ENCODE measurements at places on chromosomes 13 and 19. TPM values are rescaled to one million over a fixed set of nuclear protein-coding genes. Genes with fewer than 3 reads are reported as not detected.

The RASIP1 gene
- polyA plus RNA-seq, result 14.5 TPM

The ZNF699 gene
- polyA plus RNA-seq, result 6.3 TPM

DNA sequence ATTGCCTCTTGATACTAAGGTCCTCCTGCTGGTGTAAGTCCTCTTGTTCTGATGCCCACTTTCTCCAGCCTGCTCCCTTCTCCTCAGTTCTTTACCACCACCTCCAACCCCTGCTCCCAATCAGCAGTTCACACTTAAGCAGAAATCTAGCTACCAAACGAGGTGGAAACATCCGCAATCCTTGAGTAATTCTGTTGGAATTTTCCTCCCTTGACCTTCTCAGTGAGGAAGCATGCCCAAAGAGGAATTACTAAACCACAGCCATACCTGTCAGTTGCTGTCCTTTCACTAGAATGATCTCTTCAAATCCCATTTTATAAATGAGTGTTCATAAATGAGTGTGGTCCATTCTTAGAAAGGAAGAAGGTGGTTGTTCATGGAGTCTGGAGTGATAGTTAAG lies 289.9 kb downstream of the DACH1 start:
- no peak for DNase-seq

GRCh38 chr13:51659276-51660127 lies 75.2 kb downstream of the WDFY2 start:
- no peak for DNase-seq

GRCh38 chr13:42355092-42355485 lies 83.1 kb downstream of the AKAP11 start:
- no peak for DNase-seq

The PRSS57 gene
- 0.22 TPM for polyA plus RNA-seq

DNA sequence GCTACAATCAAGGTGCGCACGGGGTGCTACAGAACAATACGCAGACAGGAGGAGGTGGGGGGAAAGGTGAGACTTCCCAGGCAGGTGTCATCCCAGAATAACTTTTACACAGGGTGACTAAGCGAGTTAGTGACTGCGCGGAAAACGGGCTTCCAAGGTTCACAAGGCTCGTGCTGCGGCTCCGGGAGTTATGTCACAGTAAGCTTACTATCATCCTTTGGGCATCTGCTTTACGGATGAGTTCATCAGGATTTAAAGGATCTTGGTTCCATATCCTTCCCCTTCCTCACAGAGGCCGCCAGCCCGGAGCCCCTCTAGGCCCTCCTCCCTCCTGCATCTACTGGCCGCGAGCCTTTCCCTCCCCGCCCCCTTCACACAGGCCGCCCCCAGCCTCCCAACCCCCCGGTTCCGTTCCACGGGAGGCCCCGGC lies 474 bp upstream of the IFT88 start:
- DNase-seq, result peak; percentile 62
